ENCODE measurements at places on chromosomes 2 and 18. TPM values are rescaled to one million over a fixed set of nuclear protein-coding genes. Genes with fewer than 3 reads are reported as not detected.

Gene PLGLB2
- total RNA-seq, result 0.52 TPM

Gene TUBA3E
- not detected for total RNA-seq

Gene PID1
- total RNA-seq, result 48.8 TPM

Gene RUFY4
- not detected for total RNA-seq

Gene SCN1A
- total RNA-seq, result 0.42 TPM

Gene HOXD4
- 4.5 TPM for total RNA-seq

Gene WDR12
- total RNA-seq, result 52.6 TPM

Gene DYSF
- total RNA-seq, result 20.3 TPM

Gene TMEM163
- 13.2 TPM for total RNA-seq

Gene ALLC
- total RNA-seq, result 1.0 TPM

Gene OTOS
- total RNA-seq, result not detected

Gene ALKAL2
- 59.0 TPM for total RNA-seq

Gene IFIH1
- total RNA-seq, result 18.7 TPM

Gene LIMS3
- total RNA-seq, result 17.3 TPM

Gene ZNF804A
- total RNA-seq, result not detected

Gene ERBB4
- total RNA-seq, result 0.09 TPM

DNA sequence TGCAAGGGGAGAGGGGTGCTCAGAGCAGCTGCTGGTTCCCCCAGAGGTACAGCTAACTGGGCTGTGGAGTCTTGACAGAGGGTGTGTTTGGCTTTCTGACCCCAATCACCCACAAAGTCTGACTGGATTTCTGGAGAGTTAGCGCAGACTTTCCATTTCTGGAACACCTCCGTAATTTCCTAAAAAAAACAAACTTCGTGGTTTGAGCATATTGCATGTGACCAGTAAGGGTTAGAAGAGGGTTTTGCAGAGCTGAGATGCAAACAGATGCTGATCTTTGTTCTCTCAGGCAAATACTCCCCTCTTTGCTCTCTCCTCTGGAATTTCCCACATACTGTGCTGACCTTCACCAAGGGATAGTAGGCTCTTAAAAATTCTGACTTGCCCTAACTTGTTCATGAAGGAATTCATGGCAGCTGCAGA lies 44.5 kb upstream of the TMEM247 start:
- no peaks in the 10 kb centered on the region for H3K4me1 ChIP-seq
- H3K4me3 ChIP-seq, result no peak overlapping the region
- no peak for DNase-seq
- no peaks in the 10 kb centered on the region for H3K36me3 ChIP-seq
- H3K27me3 ChIP-seq, result no peaks in the 10 kb centered on the region

DNA sequence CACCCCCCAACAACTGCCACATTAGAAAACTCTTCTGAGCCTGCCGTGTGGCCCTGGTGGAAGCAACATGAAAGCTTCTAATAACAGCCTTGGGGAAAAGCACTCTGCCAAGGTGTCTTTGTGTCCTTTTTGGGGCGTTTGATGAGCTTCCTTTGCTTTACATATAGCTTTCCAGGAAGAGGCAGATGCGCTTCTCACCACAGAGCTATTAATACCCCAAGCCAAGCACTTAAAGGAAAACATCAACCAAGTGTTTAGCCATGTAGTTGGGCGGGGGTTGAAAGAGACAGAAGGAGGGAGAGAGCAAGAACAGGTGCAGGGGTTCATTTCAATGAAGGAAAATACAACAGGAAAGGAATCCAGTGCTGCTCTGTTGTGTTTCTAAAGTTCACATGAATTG lies 176.1 kb downstream of the VAPA start:
- H3K27ac ChIP-seq, result no peak overlapping the region
- no peaks in the 10 kb centered on the region for H3K4me1 ChIP-seq
- H3K27me3 ChIP-seq, result no peaks in the 10 kb centered on the region

GRCh38 chr2:218073185-218073584 lies 4.1 kb downstream of the RUFY4 start:
- no peaks in the 10 kb centered on the region for H3K36me3 ChIP-seq
- no peak for DNase-seq
- H3K27ac ChIP-seq, result no peak overlapping the region
- no peaks in the 10 kb centered on the region for H3K4me1 ChIP-seq
- H3K27me3 ChIP-seq, result no peaks in the 10 kb centered on the region
- no peak overlapping the region for H3K4me3 ChIP-seq

GRCh38 chr2:10269711-10270610 lies 32.7 kb upstream of the HPCAL1 start:
- H3K4me1 ChIP-seq, result peaks cover 4% of the 10 kb centered on the region
- H3K4me3 ChIP-seq, result no peak overlapping the region
- no peaks in the 10 kb centered on the region for H3K36me3 ChIP-seq
- no peak for DNase-seq

DNA sequence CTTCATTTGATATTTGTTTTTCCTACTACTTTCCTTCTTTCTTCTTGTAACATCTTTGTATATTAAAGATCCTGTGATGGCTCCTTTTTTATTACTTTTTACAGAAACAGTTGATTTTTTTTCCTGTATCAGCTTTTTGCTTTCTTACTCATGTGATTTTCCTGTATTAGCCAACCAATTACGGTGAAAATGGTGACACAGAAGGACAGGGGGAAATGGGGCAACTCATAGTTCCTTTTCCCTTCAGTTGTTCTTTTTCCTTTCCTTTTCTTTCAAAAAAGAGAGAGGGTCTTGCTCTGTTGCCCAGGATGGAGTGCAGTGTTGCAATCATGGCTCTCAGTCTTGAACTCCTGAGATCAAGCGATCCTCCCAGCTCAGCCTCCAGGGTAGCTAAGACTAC lies 117.8 kb downstream of the ATL2 start:
- no peak overlapping the region for H3K4me3 ChIP-seq
- H3K27me3 ChIP-seq, result no peaks in the 10 kb centered on the region
- no peak for DNase-seq
- H3K27ac ChIP-seq, result no peak overlapping the region
- H3K4me1 ChIP-seq, result no peaks in the 10 kb centered on the region
- H3K36me3 ChIP-seq, result no peaks in the 10 kb centered on the region

GRCh38 chr2:40240070-40240469 lies 211.8 kb downstream of the SLC8A1 start:
- H3K27ac ChIP-seq, result no peak overlapping the region
- H3K36me3 ChIP-seq, result no peaks in the 10 kb centered on the region
- H3K27me3 ChIP-seq, result no peaks in the 10 kb centered on the region

DNA sequence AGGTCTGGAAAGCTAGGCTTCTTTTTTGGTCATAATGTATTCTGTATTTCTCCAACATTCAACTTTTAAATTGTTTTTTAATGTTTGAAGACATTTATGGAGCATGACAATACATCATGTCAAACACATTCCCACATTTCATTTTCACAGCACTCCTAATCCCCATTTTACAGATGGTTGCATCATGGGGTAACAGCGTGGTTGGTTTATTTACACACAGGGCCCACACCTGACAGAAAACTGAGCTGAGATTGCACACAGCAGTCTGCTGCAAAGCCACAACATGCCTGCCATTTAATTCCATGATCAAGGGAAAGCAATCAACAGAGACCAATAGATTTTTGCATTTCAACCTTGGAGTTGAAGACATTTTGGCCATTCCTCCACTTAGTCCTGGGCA lies 335.7 kb upstream of the MGAT5 start:
- no peaks in the 10 kb centered on the region for H3K36me3 ChIP-seq
- no peak overlapping the region for H3K4me3 ChIP-seq
- no peak overlapping the region for H3K27ac ChIP-seq
- no peak for DNase-seq
- no peaks in the 10 kb centered on the region for H3K27me3 ChIP-seq

DNA sequence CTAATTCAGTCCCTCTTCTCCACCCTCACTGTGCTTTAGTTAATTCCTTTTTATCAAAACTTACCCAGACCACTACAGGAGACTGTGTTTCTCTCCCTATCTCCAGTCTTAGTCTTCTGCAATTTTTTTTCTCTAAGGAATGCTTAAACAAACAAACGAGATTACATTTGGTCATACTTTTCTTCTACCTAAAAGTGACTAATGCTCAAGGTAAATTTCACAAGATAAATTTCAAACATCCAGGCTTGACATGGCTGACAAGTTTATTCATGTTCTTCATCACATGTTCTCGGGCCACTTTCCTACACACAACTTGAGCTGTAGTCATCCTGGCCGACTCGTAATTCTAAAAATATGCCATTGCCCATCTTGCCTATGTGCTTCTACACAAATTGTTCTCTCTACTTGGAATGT lies 23.2 kb upstream of the ACSL3 start:
- H3K27me3 ChIP-seq, result no peaks in the 10 kb centered on the region
- H3K4me3 ChIP-seq, result no peak overlapping the region
- no peak overlapping the region for H3K27ac ChIP-seq
- H3K4me1 ChIP-seq, result no peaks in the 10 kb centered on the region
- DNase-seq, result no peak

GRCh38 chr18:74326231-74326630 lies 10.6 kb downstream of the C18orf63 start:
- H3K4me3 ChIP-seq, result no peak overlapping the region
- no peaks in the 10 kb centered on the region for H3K4me1 ChIP-seq
- no peak for DNase-seq
- no peaks in the 10 kb centered on the region for H3K36me3 ChIP-seq
- no peak overlapping the region for H3K27ac ChIP-seq

GRCh38 chr2:166468124-166469024 lies 25.7 kb downstream of the SCN7A start:
- H3K27ac ChIP-seq, result no peak overlapping the region
- H3K4me3 ChIP-seq, result no peak overlapping the region
- no peaks in the 10 kb centered on the region for H3K27me3 ChIP-seq

GRCh38 chr2:241843321-241844065 lies 15.2 kb downstream of the PDCD1 start:
- peak overlapping the region; percentile 59 for H3K4me3 ChIP-seq
- H3K27me3 ChIP-seq, result no peaks in the 10 kb centered on the region
- peaks cover 7% of the 10 kb centered on the region for H3K4me1 ChIP-seq

GRCh38 chr2:198168651-198169050 lies 364.3 kb downstream of the PLCL1 start:
- no peaks in the 10 kb centered on the region for H3K36me3 ChIP-seq
- no peaks in the 10 kb centered on the region for H3K27me3 ChIP-seq
- no peaks in the 10 kb centered on the region for H3K4me1 ChIP-seq
- H3K27ac ChIP-seq, result no peak overlapping the region

DNA sequence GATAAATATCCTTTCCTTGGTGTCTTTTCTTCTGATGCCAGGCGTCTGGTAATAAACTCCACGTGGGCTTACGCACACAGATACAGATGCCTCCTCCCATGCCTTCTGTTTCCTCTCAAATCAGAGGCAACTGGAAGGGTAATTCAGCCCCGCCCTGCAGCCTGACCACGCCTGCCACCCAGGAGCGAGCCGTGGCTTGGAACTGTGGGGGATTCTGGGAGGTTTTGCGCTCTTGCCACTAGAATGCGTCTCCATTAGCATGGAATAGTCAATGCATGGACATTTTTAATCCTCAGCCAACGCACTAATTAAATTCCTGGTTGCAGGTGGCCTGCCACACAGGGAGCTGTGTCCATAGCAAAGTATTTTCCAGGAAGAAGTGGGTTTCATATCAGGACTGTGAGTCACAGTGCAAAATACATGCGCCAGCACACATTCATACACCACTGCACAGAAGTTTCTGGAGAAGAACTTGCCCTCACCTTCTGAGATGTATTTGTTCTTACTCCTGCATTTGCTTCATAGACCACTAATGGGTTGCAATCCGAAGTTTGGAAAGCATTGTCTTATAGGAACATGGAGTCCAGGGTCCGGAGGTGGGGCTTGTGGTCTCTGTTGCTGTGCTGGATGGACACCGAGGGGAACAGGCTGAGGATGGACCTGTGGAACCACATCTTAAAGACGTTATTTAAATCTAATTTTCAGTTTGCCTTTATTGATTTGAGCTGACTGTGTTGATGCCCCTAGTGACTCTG lies 151.4 kb downstream of the LDLRAD4 start:
- no peaks in the 10 kb centered on the region for H3K4me1 ChIP-seq
- no peak for DNase-seq
- no peak overlapping the region for H3K4me3 ChIP-seq
- no peaks in the 10 kb centered on the region for H3K27me3 ChIP-seq
- no peaks in the 10 kb centered on the region for H3K36me3 ChIP-seq

GRCh38 chr2:178191004-178191508 lies 3.3 kb upstream of the OSBPL6 start:
- H3K4me3 ChIP-seq, result no peak overlapping the region
- H3K27me3 ChIP-seq, result peaks cover 6% of the 10 kb centered on the region
- H3K4me1 ChIP-seq, result peaks cover 14% of the 10 kb centered on the region

GRCh38 chr2:5706717-5707455 lies 14.7 kb downstream of the SOX11 start:
- DNase-seq, result no peak
- no peak overlapping the region for H3K27ac ChIP-seq
- H3K4me3 ChIP-seq, result no peak overlapping the region
- H3K36me3 ChIP-seq, result no peaks in the 10 kb centered on the region
- no peaks in the 10 kb centered on the region for H3K4me1 ChIP-seq
- H3K27me3 ChIP-seq, result no peaks in the 10 kb centered on the region

DNA sequence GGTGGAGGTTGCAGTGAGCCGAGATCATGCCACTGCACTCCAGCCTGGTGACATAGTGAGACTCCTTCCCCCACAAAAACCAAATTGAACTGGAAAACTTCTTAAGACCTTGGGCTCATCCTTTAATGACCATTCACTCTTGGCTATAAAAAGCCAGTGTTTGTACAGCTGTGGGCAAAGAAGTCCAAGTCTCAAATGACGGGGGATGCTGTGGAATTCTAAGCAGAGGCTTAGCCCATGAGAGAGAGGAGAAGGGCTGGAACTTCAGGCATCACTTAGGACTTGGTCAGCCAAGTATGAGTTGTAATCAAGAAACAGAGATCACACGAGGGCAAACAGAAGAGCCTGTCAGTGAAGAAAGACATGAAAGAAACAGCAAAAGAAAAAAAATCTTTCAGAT lies 79.3 kb upstream of the POU3F3 start:
- no peak overlapping the region for H3K4me3 ChIP-seq
- H3K4me1 ChIP-seq, result no peaks in the 10 kb centered on the region
- no peak overlapping the region for H3K27ac ChIP-seq
- no peaks in the 10 kb centered on the region for H3K36me3 ChIP-seq
- DNase-seq, result no peak
- no peaks in the 10 kb centered on the region for H3K27me3 ChIP-seq

DNA sequence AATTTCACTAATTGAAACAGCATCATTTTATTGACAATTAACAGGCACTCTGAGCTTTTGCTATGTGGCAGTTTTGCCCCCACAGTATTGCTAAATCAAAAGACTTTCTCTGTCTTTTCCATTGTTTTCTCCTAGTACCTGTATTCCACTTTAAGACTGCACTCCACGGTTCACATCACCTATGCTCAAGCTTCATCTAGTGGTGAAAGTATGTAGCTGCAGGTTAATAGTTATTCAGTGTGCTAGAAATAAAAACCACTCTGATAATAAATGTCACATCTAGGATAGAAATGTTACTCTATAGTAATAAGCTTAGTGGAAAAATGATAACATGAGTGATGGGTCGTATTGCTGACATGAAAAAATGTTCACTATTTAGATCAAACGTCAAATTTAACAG lies 24.6 kb downstream of the ARL6IP6 start:
- no peak for DNase-seq
- H3K4me1 ChIP-seq, result peaks cover 6% of the 10 kb centered on the region
- no peaks in the 10 kb centered on the region for H3K27me3 ChIP-seq
- no peak overlapping the region for H3K27ac ChIP-seq
- no peak overlapping the region for H3K4me3 ChIP-seq

Data from adrenal gland (tissue), 19 donors.